ENCODE measurements at places on chromosomes 6 and 20.
A peak's percentile ranks its signal among the peaks of the same experiment; 100 is the strongest.

DNA sequence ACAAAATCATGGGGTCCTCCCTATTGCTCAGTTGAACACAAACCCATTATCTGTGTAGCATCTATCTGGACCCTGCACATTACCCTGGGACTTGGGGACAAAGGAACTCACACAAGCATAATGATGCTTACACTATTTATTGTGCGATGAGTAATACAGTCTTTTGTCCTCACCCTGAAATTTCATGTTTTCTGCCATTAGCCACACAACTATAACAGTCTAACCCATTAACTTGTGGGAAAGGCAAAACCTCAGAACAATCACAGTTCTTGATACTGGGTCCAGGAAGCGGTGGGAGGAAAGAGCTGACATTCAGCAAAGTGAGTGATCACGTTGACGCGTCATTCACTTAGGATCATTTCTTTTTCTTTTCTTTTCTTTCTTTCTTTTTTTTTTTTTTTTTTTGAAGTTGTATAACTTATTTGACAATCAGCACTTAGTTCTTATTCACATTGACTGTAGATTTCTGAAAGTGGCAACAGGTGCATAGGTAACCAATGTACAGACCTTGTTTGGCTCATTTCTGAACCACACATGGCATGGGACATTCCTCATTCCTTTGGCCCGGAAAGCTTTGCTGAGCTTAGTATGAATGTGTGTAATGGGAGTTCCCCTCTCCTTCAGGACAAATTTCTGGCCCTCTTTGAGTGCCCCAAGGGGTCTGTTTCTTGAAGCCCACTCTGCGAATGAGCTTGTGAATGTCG, 94.8 kb upstream of the CNKSR3 start:
- no peak for DNase-seq

DNA sequence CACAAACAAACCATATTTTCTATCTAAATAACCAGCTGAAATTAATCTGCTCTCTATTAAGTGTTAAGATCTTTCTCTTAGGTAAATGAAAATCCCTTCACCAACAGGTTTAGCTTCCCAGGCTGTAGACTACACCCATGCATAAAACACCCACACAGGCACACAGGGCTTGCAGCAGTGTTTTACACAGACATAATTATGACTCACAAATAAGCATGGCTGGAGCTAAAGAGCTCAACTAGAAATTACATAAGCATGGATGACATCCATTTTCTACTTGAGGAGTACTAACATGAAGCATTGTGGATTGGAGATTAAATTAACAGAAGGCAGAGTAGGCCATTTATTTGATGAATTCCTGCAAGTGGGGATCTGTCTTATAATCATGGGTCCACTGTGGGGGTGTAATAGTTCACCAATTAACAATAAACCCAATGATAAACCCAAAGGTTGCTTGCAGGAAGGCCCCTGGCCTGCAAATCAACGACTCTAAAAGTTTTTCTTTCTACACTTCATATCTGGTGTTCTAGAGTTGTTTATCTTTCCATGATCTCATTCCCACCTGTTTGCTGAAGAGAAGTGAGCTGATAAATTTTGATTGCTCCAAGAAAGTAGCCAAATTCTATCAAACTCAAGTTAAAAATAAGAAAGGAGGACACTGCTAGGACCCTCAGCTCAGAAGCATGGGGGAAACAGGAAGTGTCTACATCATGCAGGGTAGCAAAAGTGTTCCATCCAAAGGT, 33.8 kb upstream of the E2F3 start:
- DNase-seq, result peak; percentile 36

DNA sequence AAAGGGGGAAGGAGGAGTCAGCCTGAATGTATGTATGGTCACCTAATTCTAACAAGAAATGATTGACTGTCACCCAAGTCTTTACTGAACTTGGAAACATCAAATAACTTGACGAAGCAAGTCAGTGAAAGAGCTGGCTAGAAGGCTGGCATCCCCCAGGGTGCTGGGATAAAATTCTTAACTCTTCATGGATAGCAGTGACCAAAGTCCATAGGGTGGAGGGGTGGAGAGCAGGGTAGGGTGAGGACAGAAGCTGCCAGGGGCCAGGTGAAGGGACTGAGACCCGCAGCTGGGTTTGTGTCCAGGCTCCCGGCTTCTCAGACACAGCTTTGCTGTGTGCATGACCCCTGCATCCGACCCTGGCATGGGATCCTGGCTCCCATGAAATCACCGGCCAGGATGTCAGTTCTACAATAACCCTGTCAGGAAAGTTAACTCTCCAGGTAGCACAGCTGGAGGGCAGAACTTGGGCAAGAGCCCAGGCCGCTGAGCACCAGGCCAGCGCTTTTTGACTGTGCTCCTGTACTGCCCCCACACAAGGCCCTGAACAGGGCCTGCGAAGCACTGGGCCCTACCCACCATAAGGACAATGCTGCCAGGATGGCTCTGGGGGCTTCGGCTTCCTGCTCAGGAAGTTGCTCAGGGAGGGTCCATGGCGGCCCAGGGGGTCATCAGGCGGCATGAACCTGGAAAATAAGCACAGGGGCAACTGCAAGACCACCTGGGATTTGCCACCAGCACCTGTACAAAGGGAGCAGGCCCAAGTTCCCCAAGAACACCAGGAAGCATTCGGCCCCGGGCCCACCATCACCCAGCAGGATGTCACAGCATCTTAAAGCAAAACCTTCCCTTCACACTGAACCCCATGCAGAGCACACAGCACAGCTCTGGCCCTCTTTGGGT, 32.5 kb downstream of the ZC3H12D start:
- no peak for DNase-seq

DNA sequence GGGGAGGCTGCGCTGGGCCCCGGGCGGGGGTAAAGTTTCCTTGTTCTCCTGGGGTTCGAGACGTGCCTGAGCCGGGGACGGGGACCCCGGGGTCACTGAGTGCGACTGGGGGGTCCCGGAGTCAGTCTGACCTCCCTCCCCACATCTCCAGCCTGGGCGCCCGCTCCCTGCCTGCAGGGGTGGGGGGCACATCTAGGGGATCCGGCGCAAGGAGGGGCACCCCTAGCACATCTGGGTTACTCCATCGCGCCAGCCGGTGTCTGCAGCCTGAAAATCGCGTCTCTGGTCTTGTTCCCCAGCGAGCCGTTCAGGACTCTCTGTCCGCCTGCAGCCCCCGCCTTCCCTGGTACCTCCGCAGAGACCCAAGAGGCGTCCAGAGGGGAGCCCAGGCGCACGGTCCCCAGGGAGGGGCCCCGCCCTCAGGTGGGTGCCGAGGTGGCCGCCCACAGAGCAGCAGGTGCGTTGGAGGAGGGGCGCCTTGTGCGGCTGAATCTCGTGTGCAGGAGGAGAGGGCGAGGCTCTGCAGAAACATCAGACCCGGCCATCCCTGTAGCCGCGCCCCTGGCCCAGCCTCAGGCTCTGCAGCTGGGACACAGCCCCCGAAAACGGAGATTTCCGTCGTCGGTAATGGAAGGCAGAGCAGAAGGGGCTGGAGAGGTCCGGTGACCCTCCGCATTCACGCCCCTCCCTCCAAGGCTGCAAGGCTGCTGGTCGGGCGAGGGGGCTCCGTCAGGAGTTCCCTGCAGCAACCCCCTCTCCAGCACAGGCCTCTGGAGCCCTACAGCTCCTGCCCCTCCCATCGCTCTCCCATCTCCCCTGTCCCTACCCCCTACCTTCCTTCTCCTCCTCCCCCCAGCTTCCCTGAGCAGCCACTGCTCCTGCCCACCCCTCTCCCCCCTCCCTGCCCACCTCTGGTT, 628 bp upstream of the CHRNA4 start:
- no peak for DNase-seq

DNA sequence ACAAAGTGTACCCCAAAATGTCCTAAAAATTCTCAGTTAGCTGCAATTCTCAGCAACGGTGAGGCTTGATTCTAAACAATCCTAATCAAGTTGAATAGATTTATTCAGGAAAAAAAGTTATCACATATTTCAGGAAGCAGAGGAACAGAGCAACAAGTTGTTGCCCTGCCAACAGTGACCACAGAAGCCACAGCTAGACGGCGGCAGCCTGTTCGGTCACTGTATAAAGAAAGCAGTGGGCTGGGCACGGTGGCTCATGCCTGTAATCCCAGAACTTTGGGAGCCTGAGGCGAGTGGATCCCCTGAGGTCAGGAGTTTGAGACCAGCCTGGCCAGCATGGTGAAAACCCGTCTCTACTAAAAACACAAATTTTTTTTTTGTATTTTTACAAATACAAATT, 171.2 kb upstream of the BMP5 start:
- no peak for DNase-seq

- DNase-seq, result no peak
These were observed 122.3 kb upstream of the TMEM181 start for GRCh38 chr6:158437571-158437970.

DNA sequence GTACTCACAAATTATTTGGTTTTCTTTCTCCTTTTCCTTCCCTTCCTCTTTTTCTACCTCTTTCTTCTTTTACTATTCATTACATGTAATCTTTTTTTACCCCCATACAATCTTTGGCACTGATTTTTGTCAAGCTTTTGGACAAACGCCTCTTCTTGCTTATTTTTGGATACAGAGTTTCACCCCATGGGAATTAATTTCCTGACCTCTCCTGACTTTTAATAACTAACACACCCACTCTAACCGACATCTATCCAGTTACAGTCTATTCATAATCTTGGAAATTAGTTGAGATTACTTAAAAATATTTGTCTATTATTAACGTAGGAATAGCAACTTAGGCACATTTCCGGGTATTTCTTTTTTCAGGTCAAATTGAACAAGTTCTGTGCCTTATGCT, 101.2 kb downstream of the HDGFL1 start:
- no peak for DNase-seq

GRCh38 chr6:80454197-80454596, 347.7 kb downstream of the BCKDHB start:
- peak; percentile 9 for DNase-seq

- no peak for DNase-seq
These were observed at the start of gene HSPA12B for GRCh38 chr20:3732327-3733118. TSS of gene HSPA12B (plus strand) at chr20:3732685. CDS start at chr20:3738675, 5,990 bp downstream.

DNA sequence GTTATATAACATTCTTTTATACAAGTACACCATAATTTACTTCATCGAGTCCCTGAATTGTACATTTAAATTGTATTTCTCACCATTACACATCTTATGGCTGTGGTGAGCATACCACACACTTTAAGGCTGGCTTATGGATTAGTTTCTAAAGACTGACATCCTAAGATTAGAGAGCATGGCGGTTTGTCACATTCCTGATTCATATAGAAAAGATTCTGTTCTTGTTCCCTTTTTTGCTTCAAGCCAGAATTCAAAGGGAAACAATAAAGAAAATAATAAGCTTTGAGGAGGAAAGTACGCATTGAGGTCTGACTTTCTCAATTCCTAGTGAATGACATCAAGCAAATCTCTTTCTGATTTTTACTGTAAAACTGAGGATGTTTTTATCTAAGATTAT, 2.5 kb downstream of the BTN1A1 start:
- DNase-seq, result no peak

DNA sequence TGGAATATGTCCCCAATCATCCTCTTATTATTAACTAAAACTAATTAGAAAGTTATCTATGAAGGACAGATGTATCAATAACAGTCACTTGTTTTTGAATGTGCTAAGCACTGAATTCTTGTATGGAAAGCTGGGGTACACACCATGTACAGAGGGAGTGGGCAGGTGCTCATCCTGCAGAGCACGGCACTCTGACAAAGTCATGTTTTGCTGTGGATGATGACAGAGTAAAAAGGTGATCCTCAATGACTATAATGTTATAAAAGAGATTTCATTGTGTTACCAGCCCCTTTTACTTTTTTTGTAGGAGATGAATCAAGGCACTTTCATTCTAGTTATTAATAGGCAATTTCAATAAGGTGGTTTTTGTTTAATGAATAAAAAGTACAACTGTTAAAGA, 51.4 kb upstream of the MCM9 start:
- DNase-seq, result no peak

GRCh38 chr6:159125951-159126352, 43.2 kb upstream of the FNDC1 start:
- no peak for DNase-seq

DNA sequence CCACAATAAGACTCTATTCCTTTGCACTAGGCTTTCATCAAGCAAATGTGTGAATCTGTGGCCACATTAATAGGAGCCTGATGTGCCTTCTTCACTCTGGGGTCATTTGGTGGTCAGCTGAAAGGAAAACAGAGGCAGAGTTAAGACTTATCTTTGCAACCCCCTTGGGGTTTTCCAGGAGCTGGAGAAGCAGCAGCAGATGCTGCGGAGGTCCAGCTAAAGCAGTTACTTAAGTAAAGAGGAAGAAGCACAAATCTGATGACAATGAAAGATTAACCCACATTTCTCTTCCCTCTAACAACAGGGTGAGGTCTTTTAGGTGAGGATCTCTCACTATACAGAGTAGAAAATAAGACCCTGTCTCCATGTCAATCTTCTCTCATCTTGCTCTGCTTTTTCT, 45.4 kb upstream of the QKI start:
- no peak for DNase-seq

DNA sequence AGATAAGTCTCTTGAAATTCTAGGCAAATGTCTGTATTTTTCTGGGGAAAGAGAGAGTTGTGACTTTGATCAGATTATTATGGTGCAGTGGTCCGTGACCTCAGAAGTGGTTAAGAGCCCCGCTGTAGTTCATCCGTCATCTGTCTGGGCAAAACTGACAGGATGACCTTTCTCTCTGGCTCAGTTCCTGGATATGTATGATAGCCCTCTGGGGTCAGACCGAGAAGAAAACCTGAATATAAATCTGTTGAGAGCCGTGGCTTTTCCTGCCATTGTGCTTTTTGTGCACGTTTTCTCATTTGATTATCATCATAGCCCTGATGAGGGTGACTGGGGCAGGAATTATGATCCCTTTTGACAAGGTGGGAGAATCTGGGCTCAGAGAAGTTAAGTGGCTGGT, 26.5 kb downstream of the GHRH start:
- no peak for DNase-seq

DNA sequence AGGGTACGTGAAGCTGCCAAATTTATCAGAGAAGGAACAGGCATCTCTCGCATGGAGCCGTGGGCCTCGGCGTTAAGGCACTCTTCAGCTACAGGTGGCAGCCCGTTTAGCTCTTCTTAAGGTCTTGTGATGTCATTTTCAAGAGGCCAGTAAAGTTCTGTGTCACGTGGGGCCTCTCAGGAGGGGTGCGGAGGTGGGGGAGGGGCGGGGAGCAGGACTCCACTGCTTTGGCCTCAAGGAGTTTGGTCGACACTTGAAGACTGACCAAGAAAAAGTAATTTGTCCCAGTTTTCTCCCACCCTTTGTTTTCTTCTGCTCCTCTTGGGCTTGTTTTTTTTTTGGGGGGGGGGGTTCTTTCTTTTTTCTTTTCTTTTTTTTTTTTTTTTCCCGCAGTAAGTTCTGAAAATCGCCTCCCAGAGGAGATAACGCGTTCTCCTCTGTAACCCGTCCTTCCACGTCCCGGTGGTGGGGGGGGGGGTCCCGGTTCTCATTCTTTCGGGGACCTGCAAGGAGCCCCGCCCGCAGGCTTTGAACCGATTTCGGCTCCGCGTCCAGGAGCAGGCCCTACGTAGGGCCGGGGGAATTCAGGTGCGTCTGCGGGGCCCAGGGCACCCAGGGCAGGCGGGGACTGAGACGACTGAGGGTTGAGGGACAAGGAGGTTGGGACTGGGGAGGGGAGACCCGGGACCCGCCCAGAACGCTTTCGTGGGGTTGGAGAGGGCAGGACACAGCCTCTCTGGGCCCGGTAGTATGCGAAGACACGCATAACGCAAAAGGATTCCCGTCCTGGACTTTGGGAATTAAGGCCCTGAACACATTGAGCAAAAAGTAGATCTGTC, 26.0 kb downstream of the GPX6 start:
- no peak for DNase-seq

- DNase-seq, result no peak
These were observed 95.9 kb downstream of the B3GAT2 start for GRCh38 chr6:70860920-70861319.

All from CD4-positive, alpha-beta T cell treated with Interleukin-15 for 4 hours (primary cell).